ENCODE measurements at places on chromosomes 3 and 15.
A peak's percentile ranks its signal among the peaks of the same experiment; 100 is the strongest.

- DNase-seq, result no peak
These were observed 213.1 kb downstream of the FGF12 start for GRCh38 chr3:192514081-192514753.

DNA sequence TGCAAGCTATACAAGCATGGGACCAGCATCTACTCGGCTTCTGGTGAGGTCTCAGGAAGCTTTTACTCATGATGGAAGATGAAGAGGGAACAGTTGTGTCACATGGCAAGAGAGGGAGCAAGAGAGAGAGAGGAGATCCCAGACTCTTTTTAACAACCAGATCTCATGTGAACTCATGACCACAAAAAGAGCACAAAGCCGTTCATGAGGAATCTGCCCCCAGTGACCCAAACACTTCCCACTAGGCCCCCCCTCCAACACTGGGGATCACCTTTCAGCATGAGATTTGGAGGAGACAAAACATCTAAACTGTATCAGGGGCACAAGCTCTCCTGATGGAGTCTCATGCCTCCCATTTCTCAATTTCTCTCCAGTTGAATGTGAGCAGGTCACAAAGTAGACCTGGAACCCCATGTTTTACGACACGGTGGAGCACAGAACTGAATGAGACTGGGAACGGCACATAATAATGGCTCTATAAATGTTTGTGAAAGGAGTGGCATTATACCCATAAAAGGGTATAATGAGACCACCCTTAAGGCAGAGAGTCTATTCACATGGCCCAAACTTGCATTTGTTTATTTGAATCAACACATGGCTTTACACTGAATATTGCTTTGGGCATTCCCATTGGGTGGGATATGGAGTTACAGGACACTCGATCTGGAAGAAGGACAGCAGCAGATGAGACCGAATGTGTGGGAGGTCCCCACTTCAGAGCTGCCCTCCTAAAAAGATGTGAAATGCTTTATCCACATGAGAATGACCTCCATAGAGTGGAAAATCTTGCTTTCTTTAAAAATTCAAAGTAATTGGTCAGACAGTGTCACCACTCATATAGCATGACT, 38.8 kb downstream of the IL16 start:
- DNase-seq, result no peak

DNA sequence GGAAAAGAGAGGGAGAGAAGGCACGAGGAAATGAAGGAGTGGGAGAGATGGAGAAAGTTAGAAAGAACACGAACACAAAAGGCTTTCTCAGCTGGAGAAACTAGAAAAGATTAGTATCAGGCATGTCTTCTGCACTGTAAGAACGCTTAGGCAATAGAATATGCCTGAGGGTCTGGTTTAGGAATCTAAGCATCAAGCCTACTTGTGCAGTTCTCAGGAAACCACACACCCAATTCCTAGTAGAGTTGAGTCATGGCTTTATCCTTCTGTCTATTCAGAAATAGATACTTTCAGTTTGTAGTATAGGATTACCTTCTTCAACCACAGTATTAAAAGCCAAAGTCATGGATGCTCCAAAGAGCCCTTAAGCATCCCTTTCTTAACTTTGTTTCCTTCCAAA, 969.4 kb downstream of the NTRK3 start:
- no peak for DNase-seq

GRCh38 chr3:169695031-169695430, 31.5 kb upstream of the MECOM start:
- DNase-seq, result no peak

- DNase-seq, result no peak
These were observed 248.8 kb upstream of the ADAMTS9 start for GRCh38 chr3:64936556-64936955.

DNA sequence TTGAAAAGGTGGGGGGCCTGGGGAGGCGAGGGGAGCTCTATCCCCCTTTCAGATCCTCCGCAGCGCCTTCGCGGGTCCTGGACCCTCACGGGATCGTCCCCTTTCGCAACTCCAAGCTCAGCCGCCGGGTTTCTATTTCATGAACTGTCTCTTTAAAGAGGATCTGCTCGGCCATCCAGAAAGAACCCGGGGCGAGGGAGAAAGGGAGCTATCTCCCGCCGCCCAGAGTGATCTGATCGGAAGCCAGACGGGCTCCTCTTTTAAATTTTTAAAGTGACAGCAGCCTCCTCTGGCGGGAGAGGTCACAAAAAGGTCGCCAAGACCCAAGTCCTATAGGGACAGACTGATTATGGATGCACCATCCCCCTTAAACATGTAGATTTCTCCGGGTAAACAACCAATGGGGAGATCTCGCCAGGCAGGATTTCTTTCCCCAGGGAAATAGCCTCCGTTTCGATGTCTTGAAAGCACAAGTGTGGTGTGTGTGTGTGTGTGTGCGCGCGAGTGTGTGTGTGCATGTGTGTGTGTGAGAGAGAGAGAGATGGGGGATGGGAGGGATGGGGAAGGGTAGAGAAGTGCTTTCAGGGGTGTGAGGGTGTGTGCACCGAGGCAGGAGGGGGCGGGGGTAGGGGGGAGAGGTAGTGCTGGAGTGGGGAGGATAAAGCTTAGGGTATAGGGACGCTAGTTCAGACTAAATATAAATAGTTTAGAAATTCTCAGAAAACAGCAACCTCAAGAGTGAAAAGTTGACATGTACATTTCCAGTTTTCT, 516.1 kb downstream of the MECOM start:
- peak; percentile 12 for DNase-seq

GRCh38 chr15:72229076-72229946, 1.7 kb downstream of the PKM start:
- DNase-seq, result peak; percentile 41

GRCh38 chr3:39542588-39542988, 75.1 kb downstream of the MOBP start:
- DNase-seq, result no peak

DNA sequence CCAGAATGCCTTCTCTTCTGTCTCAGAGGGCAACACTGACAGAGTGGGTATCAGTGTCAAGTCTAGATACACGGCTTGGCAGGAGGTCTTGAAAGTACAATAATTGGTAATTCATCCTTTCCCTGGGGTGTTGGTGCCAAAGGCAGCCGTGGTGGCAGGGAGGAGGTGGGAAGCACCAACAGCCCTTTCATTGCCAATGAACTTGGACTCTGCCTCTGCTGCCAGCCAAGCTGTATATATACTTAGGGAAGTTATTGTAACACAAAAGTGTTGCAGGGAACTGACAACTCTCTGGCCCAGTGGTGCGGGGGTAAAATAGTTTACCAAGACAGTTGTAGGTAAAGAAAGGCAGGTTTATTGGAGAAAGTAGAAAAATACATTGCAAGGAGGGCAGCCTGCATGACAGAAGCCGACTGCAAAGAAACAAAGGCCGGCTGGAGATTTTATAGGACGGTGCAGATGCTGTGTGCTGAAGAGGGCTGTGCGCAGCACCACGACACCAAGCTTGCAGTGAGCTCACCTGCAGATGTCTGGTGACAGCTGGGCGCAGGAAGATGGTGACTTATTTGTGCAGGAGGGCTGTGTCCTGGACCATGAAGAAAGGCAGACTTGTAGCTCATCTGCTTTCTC, 4.0 kb upstream of the FAM3D start:
- DNase-seq, result no peak

GRCh38 chr3:138691351-138691750, 82.8 kb downstream of the FAIM start:
- DNase-seq, result no peak

DNA sequence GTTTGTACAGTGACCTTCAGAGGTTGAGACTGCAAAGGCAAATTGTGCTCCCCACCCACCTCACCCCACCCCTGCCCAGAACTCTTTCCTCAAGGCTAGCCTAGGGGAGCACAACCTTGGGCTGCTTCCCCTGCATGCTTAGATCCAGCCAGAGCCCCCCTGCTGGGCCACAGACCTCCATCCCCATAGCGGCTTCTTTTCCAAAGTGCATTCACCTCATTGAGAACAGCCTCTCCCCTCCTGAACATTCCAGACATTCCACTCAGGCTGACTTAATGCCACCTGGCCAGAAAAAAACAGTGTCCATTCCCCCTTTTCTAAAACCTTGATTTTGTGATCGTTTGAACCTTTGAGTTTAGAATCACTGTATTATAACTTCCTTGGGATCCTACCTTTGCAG, 124.4 kb upstream of the TOPAZ1 start:
- DNase-seq, result no peak

GRCh38 chr15:89367485-89368451, 33.1 kb upstream of the POLG start:
- no peak for DNase-seq

- DNase-seq, result no peak
These were observed 227.6 kb upstream of the BHLHE40 start for GRCh38 chr3:4751502-4752101.

GRCh38 chr3:187107989-187108388, 31.3 kb downstream of the RPL39L start:
- DNase-seq, result no peak

- no peak for DNase-seq
These were observed 10.0 kb downstream of the TMEM62 start for GRCh38 chr15:43143203-43143941.

GRCh38 chr15:77067691-77068367, 3.1 kb downstream of the TSPAN3 start:
- DNase-seq, result no peak

DNA sequence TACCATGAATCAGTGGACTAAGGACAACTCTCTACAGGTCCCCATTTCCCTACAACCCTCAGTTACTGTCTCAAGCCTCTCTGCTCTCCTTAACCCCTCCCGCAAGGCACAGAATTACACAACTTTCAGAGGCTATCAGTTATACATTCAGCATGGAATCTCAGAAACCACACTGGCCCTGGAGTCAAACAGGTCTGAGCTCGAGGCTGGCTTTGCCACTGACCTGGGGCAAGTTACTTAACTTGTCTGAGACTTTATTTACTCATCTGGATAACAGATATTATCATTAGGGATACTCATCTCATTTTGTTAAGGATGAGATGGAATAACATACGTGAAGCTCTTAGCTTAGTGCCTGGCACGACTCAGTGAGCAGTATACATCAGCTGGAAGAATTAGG, 95.2 kb downstream of the WDR76 start:
- DNase-seq, result no peak

- no peak for DNase-seq
These were observed 79.8 kb downstream of the PLCH1 start for GRCh38 chr3:155664925-155665695.

DNA sequence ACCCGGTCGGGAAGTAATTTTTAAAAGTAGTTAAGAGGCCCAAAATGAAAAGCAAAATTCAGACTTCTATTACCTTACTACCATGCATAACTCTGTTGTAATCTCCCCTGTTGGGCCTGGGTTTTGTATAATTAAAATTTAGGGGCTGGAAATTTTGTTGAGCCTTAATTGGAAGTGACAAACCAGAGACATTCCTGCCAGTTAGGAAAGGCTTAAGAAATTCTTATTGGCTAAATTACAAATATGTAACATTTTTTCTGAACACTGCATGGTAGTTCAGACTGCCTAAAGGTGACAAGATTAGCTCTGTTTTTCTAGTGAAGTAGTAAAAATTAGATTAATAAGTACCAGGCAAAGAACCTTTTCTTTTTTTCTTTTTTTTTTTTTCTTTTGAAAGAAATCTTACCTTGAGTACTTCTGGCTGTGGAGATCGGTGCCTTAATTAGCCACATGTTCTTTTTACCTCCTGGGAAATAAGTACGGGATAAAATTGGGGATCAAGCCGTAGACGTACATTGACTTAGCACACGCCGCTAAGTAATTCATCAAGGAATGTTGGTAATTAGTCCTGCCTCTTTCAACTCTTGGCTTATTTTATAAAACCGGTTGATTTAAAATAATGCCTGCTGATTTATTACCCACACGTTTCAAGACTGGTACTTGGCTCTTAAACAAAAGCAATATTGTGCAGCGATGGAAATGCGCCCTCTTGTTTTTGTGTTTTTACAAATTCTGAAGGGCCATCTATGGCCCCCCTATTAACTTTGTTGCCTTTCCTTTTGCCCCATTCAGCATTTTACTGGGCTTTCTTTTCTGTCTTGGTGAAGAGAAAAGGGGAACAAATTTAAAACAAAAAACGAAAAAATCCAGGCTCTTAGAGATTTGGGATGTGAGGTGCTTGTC, 111.2 kb upstream of the SAMMSON start:
- DNase-seq, result no peak
